ENCODE measurements at places on chromosomes 7 and 10.

DNA sequence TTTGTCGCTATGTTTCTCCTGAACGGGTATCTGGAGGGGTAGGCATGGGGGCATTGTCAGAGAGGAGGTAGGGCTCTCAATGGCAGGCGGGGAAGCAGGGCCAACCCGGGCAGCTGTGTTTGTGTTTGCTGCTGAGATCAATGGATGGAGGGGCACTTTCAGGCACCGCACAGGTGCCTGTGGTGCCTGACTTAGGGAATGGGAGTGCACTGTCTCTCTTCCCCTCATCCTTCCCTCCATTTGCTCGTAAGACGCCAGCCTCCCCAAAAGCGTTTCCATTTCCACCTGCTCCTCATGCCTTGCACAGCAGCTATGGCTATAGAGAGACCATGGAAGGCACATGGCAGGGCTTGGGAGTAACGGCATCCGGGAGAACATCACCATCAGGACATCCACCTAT lies 615.9 kb upstream of the FOXK1 start:
- DNase-seq, result no peak

- no peak for DNase-seq
These were observed 62.7 kb upstream of the FGL2 start for GRCh38 chr7:77262316-77262715.

GRCh38 chr7:7321681-7322080 lies 139.3 kb downstream of the C1GALT1 start:
- no peak for DNase-seq

DNA sequence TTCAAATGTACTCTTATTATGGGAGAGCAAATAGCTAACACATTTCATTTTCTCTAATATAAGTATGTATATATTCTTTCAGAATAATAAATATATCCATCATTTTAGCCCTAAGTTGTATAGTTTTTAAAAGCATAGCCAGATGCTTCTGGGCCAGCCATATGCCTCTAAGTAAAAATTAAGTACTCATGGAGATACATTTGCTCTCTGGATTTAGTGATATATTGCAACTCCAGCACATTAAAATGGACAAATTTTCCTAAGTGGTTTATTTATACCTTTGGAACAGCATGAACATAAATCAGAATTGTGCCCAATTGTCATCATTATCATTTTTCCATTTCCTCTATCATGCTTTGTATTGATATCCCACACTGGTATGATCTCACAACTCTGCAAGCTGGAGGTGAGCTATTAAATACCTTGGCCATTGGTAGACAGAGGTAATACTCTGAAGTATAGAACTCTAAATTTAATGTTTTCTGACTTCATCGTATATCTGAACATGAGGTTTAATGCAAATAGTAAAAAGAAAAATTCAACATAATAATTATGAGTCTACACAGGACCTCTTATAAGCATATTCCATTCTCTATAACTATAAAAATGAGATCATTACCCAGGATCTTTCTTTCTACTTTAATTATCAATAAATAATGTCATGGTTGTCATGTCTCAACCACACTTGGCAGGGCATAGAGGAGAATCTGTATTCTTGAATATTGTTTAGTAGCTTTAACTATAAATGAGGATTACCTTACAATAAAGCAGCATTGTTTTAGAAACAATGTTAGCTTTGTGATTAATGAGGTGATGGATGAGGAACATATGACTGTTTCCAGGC lies 90.8 kb downstream of the AGMO start:
- no peak for DNase-seq

All from CD4-positive, alpha-beta T cell treated with Interleukin-17A for 4 hours (primary cell).